ENCODE measurements at places on chromosomes 6 and 20.

DNA sequence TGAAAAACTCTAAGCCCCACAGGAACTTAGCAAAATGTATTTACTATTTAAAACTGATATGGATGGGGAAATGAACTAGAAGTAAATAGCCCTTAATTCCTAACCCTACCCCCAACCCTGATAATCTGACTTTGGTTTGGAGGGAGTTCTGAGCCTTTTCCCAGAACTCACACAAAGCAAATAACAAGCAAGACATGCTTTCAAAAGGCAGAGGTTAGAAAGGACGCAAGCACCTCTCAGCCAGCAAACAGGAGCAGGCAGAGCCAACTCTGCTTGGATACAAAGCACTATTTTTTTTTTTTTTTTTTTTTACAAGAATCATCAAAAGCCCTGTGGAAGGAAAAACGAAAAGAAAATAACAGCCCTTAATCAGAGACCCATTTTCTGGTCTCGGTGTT, 58.7 kb downstream of the SLC22A23 start:
- DNase-seq: no peak

GRCh38 chr6:167221400-167222201, 63.8 kb upstream of the GPR31 start:
- no peak for DNase-seq

- peak; percentile 69 for DNase-seq
These were observed 40.3 kb upstream of the ANGPT4 start for GRCh38 chr20:956330-956951.

GRCh38 chr6:14121936-14122344, 4.4 kb downstream of the CD83 start:
- no peak for DNase-seq

DNA sequence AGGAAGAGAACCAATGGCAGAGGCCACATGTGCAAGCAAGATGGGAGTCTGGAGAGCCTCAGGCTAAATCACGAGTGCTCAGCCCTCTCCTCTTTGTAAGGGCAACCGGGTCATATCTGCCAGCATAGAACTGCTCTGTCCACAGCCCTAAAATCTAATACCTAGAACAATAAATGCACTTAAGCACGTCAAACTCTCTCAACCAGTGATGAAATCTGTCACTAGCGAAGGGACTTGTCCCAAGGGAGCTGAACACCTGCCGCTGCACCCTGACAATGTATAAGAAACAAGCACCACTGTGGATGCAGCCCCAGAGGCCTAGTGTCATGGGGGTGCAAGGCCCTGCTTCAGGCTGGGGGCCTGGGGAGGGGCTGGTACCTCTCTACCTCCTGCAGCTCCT, 82.5 kb downstream of the PRL start:
- DNase-seq: no peak

DNA sequence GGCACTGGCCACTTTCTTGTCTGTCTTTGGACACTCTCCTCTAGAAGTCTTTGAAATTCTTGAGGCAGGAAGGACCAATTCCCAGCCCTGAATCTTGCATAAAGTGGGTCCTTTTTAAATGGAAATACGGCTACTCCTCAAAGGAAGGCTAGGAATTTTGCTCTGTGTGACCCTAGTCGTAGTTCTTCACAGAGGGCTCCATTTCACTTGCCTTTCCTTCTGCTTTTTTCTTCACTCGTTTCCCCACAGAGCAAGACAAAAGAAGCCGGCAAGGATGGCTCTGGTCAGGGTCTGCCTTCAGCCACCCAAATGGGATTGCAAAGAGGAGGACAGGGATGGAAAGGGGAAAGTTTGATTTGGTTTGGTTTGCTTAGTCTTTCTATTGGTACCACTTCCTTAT, 25.8 kb downstream of the HLA-E start:
- no peak for DNase-seq

DNA sequence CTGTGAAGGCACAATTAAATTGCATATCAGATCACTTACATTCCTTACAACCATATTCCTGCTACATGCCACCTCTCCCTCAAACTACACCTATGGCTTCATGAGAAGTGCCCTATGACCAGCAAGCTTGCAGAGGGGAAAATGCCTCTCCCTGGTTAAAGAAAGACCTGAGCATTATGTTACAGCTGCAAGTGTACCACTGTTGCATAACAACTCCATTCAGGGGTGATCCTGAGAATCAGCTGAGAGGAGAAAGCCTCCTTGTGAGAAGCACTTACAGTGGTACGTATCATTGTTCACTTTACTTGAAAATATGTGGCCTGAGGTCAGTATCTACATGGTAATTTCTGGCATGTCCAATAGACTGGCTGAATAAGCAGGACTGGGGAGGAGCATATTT, 20.0 kb downstream of the PDSS2 start:
- no peak for DNase-seq

- DNase-seq: no peak
These were observed 116.3 kb downstream of the GMPR start for GRCh38 chr6:16354692-16355091.

DNA sequence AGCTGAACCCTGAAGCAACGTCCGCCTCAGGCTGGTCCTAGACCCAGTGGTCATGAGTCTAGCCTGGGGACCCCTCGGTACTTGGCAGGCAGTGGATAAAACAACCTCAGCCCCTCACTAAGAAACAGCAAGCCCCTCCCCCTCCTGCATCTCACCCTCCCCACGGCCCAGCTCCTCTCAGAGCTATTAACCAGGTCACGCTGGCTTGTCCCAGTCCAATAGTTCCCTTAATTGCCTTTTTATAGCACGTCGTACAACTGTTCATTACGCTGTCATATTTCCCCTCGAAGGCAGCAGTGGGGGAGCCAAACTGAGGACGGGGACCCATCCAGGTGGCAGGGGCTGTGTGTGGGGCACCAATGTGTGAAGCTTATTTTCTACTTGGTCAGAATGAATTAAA, 8.6 kb upstream of the SLC32A1 start:
- no peak for DNase-seq

- no peak for DNase-seq
These were observed 212.6 kb downstream of the PLCB1 start for GRCh38 chr20:8344631-8345030.

DNA sequence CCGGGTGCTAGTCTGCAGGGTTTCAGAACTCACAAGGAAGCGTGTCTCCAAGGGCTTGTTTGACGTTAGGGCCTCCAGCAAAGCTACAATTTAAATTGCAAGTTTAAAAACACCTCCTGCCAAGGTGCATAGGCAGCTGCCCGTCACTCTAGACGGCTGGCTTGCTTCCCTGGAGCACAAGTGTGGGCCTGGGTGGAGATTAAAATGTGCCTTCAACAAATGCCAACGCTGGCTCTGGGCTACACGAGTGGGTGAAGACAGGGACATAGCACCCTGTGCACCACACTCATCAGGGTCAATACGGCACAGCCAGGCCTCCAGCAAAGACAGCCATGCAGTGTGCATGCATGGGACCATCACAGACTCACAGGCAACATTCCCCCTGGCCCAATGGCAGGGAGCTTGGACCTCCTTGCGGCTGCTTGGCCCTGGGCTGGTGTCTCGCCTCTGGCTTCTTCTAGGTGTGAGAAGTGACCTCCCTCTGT, 48.4 kb upstream of the FRMD1 start:
- no peak for DNase-seq

DNA sequence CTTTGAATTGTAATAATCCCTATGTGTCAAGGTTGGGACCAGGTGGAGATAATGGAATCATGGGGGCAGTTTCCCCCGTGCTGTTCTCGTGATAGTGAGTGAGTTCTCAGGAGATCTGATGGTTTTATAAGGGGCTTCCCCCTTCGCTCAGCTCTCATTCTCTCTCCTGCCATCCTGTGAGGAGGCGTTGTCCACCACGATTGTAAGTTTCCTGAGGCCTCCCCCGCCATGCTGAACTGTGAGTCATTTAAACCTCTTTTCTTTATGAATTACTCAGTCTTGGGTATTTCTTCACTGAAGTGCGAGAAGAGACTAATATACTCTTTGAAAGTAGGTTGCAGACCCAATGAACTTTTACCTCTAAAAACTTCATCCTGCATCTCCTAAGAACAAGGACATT, 39.2 kb upstream of the KCNG1 start:
- peak; percentile 18 for DNase-seq

DNA sequence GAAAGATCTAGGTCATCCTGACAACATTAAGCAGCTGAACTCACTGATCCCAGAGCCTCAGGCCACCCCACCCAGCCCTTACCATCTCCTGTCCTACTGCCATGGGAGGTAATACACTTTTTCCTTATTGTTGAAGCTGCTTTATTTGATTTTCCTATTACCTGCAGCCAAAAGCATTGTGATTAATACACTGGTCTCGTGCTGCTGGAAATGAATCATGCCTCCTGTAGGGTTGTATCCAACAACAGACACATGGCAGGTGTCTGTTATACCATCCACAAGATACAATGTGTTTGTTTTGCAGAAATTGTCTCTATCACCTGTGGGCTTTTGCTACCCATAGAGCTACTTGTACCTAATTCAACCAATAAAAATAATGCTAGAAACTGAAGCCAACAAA, 34.2 kb downstream of the MYLIP start:
- no peak for DNase-seq

- no peak for DNase-seq
These were observed 513.4 kb downstream of the KIF16B start for GRCh38 chr20:16059841-16060240.

GRCh38 chr20:36849333-36850065, 26.4 kb upstream of the TLDC2 start:
- no peak for DNase-seq

- no peak for DNase-seq
These were observed 17.2 kb downstream of the CTNNBL1 start for GRCh38 chr20:37711001-37711400.

GRCh38 chr20:59120491-59120890, 43.1 kb upstream of the ZNF831 start:
- DNase-seq: no peak

DNA sequence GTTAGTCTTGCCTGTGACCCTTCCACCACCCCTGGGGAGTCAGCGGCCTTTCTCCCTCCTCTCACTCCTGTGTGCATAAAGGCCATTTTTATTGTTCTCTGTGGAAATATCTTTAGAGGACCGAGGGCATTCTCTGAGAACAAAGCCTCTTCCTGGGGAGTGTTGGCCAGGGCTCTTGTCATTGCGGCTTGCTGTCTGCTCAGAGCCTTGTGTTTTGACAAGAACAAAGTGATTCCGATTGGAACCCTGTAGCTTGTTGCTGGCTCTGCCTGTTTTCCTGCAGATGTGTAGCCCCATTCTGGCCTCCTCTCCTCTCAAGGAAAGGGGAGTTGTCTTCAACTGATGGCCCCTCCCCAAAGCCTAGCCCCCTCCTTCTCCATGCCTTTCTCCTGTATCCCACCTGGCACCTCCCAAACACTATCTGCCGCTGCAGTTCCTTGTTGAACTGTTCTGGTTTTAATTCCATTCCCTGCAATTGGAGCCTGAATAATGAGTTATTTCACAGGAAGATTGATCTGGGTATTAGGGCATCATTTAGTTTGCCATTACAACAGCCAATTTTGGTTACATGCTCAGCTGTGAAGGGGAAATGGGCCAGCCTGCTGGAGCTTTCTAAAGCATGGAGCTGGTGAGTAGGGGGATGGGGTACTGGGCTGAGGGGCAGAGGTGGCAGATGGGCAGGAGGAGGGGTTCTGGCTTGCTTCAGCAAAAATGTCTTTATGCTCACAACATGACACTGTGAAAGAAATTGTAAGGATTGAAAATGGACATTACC, 252.5 kb downstream of the LRFN2 start:
- DNase-seq: no peak

GRCh38 chr6:31180500-31180899, 10.0 kb upstream of the POU5F1 start:
- DNase-seq: no peak

- no peak for DNase-seq
These were observed 130.1 kb upstream of the DST start for GRCh38 chr6:56772737-56773184.

DNA sequence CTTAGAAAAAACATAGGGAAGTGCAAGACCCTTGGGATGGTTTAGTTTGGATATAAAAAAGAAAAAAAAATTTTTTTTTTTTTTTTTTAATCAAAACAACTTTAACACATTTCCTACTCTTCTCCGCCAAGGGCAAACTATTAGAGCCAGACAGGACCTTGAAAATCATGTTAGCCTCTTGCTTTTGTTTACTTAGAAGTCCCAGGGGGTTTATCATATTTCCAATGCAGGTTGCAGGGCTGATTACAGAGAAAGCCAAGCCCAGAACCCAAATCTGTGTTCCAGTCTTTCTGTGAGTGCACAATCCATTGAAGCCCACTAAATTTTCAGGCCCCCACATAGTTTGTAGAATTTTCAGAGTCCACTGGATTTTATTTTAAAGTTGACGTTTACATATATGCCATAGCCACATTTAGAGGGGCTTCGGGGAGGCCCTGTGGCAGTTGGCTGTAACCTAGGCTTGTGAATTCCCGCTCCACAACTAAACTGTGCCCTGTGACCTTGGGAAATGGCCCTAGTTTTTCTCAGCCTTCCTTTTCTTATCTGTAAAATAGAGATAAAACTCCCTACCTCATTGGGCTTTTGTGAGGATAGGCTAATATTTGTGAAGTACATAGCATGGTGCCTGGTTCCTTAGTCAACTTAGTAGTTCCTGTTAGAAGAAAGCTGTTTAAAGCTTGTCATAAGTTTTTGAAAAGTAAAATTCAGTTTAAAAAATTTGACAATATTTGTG, 55.7 kb downstream of the NCOA7 start:
- no peak for DNase-seq

DNA sequence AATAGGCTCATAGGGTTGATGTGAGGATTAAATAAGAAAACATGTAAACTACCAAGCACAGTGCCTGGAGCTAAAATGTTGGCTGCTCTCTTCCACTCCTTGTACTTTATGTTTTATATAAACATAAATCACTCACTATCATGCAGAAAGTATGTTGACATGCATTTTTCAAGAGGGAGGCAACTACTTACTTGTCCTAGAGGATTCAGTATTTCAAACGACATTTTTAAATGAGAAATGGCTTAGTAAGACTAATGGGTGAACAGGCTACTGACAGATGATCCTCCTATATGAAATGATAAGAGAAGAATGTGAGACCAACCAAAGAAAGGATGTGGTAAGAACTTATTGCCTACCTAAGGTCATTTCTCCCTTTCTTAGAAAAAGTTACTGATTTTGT, 21.0 kb downstream of the LATS1 start:
- DNase-seq: no peak

DNA sequence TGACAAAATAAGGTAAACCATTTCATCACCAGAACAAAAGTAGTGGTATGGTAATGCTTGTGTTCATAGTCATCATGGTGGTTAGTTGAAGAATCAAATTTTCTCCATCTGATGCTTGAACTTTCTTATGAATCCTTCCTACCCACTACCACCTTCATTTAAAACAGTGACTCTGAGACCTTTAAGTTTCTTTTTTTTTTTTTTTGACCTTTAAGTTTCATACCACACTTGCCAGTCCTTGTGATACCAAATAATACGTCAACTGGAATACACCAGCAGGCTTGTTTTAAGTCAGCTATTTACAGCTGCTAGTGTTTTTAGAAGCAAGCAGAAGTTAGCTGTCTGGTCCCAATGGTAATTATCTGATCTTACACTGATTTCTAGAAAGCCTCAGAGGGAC, 413.4 kb upstream of the SOX4 start:
- no peak for DNase-seq

Measured in stimulated activated CD4-positive, alpha-beta T cell treated with anti-CD3 and anti-CD28 coated beads, Interleukin-1b, Interleukin-23, amount 100 ng/mL, for 4 hours (primary cell).